Esophagus muscularis mucosa (tissue), 4 donors: ENCODE measurements at places on chromosomes 11 and 22. TPM values are rescaled to one million over a fixed set of nuclear protein-coding genes. Genes with fewer than 3 reads are reported as not detected.

- no peak for DNase-seq
These were observed 10.2 kb downstream of the BID start for GRCh38 chr22:17764036-17764435.

The MUC2 gene
- total RNA-seq = not detected

DNA sequence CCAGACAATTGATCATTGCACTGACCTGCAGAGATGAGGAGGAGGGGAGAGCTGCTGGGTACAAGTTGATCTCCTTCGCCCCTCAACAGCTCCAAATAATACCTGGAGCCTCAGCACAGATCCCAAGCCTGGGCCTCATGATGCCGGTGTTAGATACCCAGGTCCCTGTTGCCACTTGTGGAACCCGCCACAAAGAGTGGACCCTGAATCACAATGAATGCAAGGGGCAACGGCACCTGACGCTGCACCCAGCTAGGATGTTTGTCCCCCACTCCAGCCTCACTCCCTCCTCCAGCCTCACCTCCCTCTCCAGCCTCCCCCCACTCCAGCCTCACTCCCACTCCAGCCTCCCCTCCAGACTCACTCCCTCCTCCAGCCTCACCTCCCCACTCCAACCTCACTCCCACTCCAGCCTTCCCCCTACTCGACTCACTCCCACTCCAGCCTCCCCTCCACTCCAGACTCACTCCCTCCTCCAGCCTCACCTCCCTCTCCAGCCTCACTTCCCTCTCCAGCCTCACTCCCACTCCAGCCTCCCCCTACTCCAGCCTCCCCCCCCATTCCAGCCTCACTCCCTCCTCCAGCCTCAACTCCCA is 879.0 kb downstream of the BRD1 start:
- peak; percentile 47 for DNase-seq

DNA sequence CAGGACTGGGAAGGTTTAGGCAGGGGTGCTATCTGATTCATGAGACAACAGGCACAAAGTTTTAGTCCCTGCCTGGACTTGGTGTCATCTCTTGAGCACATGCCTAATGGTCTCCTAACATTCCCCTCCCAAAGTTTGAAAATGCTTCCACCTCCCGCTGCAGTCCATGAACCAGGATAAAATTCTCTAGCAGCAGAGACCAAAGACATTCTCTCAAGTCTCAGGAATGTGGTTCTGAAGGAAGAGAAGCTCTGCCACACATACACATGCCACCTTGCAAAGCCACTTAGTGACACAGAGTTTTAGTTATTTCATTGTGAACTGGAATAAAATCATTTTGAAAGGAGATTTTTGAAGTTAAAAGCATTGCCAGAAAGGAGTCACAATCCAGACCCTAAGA is 15.5 kb downstream of the OR51B6 start:
- DNase-seq = no peak

GRCh38 chr11:76668362-76669155 is 2.0 kb downstream of the LRRC32 start:
- no peak for DNase-seq

The HEPN1 gene
- not detected for total RNA-seq

The PARVA gene
- 220 TPM for total RNA-seq

The HSPB2 gene
- 4.0 TPM for total RNA-seq

The IGF2 gene
- 36.4 TPM for total RNA-seq

The OR56A1 gene
- total RNA-seq = not detected

The PDE2A gene
- 68.8 TPM for total RNA-seq

The CDCA5 gene
- total RNA-seq = 0.34 TPM

The TMEM123 gene
- total RNA-seq = 94.6 TPM

DNA sequence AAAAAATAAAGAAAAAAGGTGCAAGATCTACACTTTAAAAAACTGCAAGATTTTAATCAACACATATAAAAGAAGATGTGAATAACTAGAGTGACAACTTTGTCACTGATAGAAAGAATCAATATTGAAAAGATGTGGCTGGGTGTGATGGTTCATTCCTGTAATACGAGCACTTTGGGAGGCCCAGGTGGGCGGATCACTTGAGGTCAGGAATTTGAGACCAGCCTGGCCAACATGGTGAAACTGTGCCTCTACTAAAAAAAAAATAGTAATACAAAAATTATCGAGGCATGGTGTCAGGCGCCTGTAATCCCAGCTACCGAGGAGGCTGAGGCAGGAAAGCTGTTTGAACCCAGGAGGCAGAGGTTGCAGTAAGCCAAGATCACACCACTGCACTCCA is 21.0 kb upstream of the FBLN1 start:
- DNase-seq = no peak

- DNase-seq = no peak
These were observed 138.4 kb downstream of the DBX1 start for GRCh38 chr11:20021771-20022362.

DNA sequence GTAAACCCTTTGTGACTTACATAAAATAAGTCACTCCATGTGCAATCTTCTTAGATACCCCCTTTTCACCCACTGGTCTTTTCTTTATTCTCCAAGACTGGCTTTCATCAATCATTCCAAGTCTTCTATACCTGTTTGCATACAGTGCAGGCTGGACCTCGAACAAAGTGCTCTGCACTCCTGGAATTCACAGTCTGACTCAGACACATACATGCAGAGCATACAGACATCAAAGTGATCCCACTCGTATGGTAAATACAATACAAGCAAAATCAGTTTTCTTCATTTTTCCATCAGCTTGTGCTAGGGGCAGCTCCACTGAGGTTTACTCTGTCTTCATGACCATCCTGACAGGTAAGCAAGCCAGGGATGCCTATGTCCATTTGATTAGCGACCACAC is 16.8 kb upstream of the TMPRSS5 start:
- no peak for DNase-seq

GRCh38 chr22:24117942-24118341 is 63.3 kb upstream of the SUSD2 start:
- no peak for DNase-seq

- no peak for DNase-seq
These were observed 65.3 kb downstream of the ARFGAP2 start for GRCh38 chr11:47111318-47111804.

The ANO1 gene
- 44.4 TPM for total RNA-seq

The BLID gene
- total RNA-seq = not detected

DNA sequence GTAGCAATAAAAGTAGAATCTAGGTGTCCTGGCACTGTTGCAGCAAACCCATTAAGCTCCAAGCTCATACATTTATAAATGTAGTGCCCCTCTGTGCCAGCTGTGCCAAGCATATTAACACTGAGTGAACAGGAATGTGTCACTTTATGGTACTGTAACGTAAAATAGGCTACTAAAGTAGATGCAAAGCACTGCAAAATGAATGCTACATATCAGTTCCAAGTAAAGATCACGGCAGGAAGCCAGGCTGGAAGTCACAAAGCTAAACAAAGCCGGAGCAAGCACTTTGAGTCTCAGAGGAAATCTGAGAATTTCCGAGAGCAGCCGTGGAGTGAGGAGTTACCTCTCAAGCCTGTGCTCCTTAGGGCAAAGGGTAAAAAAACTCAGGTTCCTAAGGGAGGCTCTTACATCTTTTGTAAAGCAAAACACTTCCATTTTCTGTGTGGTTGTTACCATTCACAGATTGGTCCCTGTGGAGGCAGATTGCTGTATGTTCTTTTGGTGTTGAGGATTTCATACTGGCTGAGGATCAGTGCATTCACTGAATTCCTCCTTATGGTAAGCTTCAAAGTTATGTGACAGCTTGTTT is 85.7 kb downstream of the WNT11 start:
- no peak for DNase-seq

GRCh38 chr11:121236115-121237001 is 56.2 kb upstream of the SC5D start:
- no peak for DNase-seq

GRCh38 chr22:49880281-49880680 is 26.6 kb downstream of the ZBED4 start:
- no peak for DNase-seq

GRCh38 chr11:85180528-85180927 is 446.6 kb downstream of the DLG2 start:
- DNase-seq = no peak

DNA sequence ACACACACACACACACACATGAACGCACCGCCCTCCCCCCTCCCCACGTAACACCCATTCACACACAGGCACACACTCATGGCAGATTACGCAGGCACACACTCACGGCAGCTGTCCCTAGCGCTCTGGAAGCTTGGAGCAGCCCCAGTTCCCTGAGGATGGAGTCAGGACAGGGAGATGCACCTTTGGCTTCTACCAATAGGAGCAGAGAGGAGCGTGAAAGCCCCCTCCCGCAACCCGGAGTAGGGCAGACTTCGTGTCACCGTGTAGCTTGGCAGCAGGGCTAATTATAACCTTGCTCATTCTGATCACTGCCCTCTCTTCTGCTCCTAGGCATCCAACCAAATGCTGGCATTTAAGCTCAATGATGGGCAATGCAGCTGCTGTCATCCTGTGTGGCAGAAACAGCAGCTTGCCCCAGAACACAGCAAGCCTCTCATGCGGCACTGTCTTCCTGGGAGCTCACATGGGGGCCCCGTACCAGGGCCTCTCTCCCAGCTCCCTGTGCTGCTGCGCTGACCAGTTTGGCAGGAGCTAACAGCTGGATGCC is 31.9 kb downstream of the ANKK1 start:
- DNase-seq = no peak

The DCHS1 gene
- 27.0 TPM for total RNA-seq

The CYP2R1 gene
- 14.9 TPM for total RNA-seq

DNA sequence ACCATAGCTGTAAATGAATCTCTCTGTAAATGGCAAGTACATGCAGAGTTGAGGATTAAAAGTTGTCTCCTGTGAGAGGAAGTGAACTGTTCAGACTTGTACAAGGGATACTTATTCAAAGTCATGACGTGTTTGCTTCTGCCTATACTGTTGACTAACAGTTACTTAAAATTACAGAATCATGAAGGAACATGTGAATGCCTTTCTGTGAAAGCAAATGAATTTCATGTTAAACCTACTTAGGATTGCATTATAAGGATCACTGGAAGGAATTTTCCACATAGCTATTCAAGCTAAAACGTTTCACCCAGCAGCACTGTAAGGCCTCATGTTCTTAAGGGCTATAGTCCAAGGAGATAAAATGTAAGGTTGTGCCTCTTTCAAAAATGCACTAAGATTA is 93.4 kb upstream of the BIRC3 start:
- no peak for DNase-seq

The RAG1 gene
- 0.33 TPM for total RNA-seq

The CHRM1 gene
- total RNA-seq = 0.33 TPM

DNA sequence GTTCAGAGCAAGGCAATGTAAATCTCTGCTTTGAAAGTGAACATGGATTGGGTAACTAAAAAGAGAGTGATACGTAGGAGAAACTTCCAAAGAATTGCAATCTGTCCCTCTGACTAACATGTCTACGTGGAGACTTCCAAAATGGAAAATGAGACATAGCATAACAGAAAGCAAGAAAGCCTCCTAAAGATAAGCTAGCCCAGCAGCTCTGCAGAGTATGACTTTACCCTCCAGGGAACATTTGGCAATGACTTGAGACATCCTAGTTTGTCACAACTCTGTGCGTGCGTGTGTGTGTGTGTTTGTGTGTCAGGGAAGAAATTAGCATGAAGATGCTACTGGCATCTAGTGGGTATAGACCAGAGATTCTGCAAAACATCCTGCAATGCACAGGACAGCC is 817.4 kb downstream of the NTM start:
- no peak for DNase-seq

DNA sequence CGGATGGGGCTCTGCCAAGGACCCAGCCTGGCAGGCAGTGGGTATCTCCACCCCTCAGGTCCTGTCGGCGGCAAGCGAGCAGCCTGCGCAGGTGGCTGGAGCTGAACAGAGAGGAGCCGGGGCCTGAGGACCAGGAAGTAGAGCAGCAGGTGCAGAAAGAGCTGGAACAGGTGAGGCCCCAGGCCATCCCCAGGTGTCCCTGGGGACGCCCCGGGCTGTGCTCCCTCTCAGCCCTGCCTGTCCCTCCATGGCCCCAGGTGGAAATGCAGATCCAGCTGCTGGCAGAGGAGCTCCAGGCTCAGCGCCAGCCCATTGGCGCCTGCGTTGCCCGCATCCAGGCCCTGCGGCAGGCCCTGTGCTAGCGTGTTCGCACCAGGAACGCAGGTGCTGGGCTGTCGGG is 44.0 kb downstream of the PISD start:
- no peak for DNase-seq

The FXYD2 gene
- total RNA-seq = 5.0 TPM

GRCh38 chr11:111566324-111566723 is 25.8 kb downstream of the LAYN start:
- DNase-seq = no peak

The OR52A1 gene
- total RNA-seq = not detected

- DNase-seq = peak; percentile 74
These were observed 591.4 kb downstream of the SOX6 start for GRCh38 chr11:15764948-15765347.

DNA sequence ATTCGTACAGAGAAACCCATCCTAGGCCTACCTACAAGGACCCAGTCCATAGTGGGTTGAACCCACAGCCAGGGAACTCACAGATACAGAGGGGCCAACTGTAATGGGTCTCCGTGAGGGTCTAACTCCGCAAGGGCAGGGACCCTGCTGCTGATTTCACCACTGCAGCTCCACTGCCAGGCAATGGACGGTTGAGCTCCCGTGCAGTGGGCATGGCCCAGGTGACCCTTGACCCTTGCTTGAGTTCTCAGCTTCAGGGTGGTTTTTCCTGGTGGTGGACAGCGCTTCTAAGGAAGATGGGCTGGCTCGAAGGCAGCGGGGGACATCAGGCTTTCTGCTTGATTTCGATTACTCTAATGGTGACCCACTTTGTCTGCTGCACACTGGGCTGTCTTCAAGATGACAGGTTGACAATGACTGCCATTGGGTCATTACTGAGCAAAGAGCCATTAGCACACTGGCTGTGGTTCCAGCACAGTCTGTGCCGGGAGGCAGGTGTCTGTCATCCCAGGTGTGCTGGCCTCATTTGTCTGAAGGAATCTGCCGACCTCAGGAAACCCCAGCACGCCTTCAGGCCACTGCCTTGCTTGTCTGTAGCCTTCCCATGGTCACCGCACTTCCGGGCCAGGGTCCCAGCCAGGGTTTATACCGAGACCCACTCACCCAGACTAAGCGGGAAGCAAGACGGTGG is 3.7 kb upstream of the GAL start:
- no peak for DNase-seq

DNA sequence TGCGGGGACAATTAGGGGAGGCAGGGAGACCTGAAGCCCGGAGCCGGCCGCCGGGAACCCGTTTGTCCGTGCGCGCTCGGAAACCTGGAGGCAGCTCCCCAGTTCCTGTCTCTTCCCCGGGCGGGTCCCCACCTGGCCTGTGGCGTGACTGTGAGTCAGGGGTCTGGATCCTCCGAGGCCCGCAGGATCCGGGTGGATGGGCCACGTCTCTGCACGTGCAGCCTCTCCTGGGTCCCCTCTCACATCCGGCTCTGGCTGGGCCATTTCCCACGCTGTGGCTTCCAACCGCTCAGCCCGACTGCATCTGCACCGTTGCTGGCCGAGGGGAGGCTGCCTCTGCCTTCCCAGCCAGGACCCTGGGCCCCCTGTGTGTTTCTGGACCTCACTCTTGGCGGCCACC is 14.8 kb upstream of the H19 start:
- no peak for DNase-seq

The CCDC134 gene
- 8.1 TPM for total RNA-seq

GRCh38 chr22:49296561-49296960 is 531.1 kb downstream of the BRD1 start:
- peak; percentile 34 for DNase-seq

The HIC2 gene
- 3.7 TPM for total RNA-seq
